Naive thymus-derived CD8-positive, alpha-beta T cell (primary cell): ENCODE measurements at places on chromosomes 3 and 15. TPM values are rescaled to one million over a fixed set of nuclear protein-coding genes. Genes with fewer than 3 reads are reported as not detected.

CTXN2 gene
- not detected for total RNA-seq

DNA sequence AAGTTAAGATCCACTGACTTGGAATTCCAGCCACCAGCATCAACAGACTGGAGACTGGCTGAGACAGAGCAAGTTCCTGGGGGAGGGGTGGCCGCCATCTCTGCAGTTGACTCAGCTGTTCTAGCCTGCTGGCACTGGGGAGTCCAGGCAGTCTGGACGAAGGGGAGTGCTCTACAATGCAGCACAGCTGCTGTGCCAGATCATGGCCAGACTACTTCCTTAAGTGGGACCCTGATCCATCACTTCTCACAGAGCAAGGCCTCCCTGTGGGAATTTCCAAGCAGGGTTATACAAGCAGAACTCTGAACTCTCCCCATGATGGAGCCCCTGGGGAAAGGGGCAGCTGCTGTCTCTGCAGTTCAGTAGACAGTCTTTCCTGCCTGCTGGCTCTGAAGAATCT lies 35.2 kb downstream of the PYGO1 start:
- no peak for DNase-seq

DNA sequence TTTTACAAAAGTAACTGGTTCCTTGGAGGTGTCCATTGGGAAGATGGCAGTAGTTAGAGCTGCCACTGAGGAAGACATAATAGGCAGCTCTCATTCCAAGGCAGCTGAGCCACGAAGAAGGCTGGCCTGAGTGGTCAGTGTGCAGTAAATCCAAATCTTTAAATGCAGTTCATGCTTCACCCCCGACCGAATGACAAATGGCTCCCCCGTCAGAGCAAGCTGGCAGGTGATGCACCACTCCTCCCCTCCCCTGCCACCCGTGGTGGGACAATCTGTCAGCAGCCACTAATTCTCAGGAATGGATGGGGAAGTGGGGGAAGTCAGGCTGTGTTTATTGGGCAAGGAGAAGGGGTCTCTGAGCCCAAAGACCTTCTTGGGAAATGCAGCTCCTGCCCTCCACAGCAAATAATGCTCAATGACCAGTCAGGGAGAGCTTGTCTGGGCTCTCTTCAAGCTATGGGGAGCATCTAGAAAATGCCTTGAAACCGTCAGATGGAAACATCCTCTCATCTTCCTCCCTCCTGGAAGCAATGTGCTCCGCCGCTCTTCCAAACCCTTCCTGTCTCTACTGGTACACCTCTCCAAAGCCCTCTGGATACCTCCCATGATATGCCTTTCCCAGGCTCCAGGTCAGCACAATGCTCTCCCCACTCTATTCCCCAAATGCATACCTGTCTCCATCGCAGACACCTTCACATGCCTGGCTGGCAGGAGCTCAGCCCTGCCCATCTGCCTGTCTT lies 65.4 kb downstream of the LIPC start:
- no peak for DNase-seq

GRCh38 chr3:157088601-157089454 lies 71.1 kb downstream of the CCNL1 start:
- peak; percentile 94 for DNase-seq

GRCh38 chr15:63501256-63502089 lies 2.9 kb upstream of the USP3 start:
- DNase-seq = peak; percentile 33

DNA sequence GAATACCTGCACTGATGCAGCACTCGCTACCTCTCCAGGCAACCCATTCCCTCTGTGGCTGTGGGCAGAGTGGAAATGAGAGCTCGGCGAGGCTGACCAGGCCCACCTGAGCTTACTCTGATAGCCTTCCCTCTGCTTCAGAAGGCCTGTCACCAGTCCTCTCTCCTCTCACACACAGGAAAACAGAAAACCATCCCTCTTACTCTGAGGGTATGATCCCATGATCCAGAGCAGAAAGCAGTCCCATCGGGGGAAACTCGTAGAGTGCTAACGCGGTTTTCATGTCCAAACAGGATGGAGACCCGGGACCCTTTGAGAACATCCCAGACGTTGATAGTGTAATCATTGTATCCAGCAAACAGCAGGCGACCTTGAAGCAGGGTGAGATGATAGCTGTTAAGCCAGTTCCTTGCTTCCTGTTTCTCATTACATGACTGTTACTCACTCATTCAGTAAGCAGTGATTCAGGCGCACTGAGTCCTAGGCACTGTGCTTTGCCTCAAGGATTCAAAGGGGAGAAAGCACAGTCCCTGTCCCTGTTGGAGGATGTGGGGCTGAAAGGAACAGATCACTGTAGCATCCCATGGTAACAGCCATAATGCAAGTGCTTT lies 11.8 kb upstream of the BCL2L10 start:
- no peak for DNase-seq

GRCh38 chr3:14278265-14278798 lies 99.7 kb downstream of the LSM3 start:
- no peak for DNase-seq

- no peak for DNase-seq
Observed at GRCh38 chr3:105809208-105809888, 59.5 kb downstream of the CBLB start.

- DNase-seq = no peak
Observed at GRCh38 chr15:51739061-51739712, 1.7 kb upstream of the LYSMD2 start.

- no peak for DNase-seq
Observed at GRCh38 chr3:64187065-64187959, 38.0 kb downstream of the PRICKLE2 start.

DNA sequence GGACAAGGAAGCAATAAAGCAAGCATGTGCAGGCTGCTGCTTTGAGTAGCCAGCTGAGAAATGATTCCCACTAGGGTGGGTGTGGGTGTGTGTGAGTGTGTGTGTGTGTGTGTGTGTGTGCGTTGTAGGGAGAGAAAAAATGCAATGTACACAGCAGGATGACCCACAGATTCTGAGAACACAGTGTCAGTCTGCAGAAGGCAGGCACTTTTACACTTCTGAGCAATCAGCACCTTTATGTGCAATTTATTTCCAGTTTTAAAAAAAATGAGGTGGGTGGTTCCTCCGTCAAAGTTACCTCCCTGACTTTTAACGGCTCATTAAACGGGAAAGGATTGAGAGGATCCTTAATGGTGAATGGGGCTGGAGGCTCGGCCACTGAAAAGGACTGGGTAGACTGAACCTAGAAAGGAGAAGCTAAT lies 38.5 kb upstream of the LIPC start:
- no peak for DNase-seq
